Endodermal cell (in vitro differentiated cells): ENCODE measurements at places on chromosomes 16 and 17.
A peak's percentile ranks its signal among the peaks of the same experiment; 100 is the strongest.

GRCh38 chr17:65297384-65297783 is 160.2 kb downstream of the RGS9 start:
- no peak for DNase-seq

DNA sequence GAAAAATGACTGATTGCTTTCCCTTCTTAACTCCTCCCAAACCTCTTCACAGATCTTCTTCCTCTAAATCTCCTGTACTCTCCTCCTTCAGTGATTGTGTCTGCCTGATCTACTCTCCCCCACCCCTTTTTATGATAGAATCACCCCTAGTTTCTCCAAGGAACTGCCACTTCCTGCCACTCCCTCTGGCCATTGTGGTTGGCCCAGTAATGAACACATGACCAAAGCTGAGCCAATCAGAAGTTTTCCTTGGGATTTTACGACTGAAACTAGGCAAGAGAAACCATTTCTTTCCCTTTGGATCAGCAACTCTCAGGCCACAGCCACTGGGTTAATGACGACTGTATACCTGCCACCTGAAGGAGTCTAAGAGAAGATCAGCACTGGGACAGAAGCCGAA is 15.9 kb downstream of the IRX3 start:
- no peak for DNase-seq

DNA sequence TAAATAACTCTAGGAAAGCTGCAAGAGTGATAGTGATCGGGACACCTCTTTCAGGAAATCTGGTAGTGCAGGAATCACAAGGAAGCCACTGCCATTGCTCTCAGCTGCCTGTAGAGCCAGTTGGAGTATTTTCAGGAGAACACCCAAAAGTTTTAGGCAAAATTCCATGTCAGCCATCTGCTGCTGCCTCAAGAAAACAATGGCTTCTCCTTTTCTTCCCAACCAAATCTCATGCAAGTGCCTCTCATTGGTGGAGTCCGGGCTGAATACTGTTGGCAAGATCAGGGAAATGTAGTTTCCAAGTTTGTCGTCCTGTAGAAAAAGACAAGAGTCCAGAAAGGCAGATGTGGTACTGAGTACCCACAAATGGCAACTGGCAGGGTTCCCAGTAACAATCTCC is 54.9 kb upstream of the TANC2 start:
- peak; percentile 32 for DNase-seq

DNA sequence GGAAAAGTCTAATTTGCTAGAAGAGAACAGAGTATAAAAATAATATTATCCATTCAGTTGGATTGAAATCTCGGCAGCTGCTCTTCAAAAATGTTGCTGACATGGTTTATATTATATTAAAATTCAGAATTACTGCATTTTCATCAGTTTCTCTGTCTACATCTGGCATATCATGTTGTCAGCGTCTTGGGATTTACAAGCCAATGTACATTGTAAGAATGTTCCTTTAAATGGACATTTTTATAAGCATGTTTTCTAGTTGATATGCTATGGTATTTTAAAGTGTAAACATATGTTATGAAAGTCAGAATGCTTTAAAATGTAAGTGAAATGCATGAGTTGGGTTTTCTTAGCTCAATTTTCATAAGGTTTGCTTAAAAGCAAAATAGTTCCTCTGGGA is 528.1 kb upstream of the CDH8 start:
- DNase-seq, result no peak

- peak; percentile 39 for DNase-seq
These were observed 2.3 kb upstream of the CDK3 start for GRCh38 chr17:75998327-75998795.

DNA sequence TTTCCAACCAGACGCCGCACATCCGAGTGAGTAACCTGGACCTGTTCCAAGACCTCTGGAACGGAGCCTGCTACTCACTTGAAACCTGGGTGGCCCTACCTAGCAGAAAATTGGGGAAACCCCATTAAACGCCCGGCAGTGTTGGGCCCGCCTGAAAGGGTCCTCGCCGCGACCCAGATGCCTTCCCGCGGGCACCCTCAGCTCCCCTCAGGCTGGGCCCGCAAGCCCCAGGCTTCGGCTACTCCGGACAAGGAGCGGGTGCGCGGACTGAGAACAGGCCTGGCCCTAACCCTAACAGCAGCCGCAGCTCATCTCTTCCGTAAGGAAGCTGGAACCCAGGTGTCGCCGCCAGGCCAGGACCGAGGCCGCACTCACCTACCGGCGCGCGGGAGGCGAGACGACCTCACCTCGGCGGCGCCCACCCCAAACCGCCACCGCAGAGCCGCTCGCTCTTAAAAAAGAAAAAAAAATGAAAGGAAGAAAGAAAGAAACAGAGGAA is 344 bp downstream of the PSME3IP1 start:
- no peak for DNase-seq

DNA sequence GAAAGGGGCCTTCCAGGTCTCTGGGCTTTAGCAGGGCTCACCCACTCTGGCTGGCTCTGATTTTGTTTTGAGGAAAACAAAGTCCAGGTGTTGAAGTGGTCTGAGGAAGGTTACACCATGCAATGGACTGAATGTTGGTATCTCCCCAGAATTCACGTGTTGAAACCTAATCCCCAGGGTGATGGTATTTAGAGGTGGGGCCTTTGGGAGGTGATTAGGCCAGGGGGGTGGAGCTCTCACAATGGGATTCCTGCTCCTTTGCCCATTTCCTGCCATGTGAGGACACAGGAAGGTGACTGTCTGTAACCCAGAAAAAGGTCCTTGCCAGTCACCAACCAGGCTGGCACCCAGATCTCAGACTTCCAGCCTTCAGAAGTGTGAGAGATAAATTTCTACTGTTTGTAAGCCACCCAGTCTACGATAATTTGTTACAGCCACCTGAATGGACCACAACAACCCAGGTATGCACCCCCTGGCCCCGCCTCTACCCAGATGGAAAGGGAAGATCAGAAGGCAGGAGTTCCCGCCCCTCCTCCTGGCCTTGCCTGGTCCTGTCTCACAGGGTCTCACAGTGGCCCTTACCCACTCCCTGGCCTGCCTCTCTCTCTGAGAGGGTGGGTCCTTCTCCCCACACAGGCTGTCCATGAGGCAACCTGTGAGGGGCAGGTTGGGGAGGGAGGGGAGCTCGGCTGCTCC is 32.0 kb downstream of the LRRC75A start:
- DNase-seq, result peak; percentile 89

GRCh38 chr17:42702446-42702845 is 20.1 kb downstream of the CNTNAP1 start:
- no peak for DNase-seq

DNA sequence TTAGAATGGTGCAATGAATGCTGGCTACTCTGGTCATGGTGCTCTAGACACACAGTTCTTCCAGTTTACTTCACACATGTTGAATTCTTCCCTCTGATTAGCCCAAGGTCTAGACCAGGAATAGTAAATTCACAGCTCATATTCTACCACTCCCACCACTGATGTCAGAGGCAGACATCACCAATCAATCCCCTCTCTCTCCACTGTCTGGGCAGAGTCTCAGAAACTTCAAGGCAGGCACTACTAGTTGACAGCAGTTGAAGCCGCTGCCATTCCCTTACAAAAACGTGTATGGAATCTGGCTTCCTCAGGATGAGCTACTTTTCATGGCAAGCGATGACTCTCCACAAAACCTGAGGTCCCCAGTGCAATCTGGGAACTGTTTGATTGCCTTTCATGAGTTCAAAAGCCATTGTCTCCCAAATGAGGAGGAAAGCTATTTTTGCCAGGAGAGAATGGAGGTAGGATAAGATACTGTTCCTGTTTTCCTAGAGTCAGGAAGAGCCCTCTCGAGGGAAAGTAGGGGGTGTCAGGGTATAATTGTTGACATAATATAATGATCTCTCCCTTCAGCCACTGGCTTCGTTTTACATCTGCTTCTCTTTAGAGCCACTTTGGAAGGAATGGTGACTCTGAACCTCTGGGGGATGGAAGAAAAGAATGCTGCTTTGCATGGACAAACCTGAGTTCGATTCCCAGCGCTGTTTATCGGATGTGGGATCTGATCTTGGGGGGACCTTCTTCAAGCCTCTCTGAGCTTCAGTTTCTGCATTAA is 90.0 kb downstream of the FOXL1 start:
- peak; percentile 71 for DNase-seq

DNA sequence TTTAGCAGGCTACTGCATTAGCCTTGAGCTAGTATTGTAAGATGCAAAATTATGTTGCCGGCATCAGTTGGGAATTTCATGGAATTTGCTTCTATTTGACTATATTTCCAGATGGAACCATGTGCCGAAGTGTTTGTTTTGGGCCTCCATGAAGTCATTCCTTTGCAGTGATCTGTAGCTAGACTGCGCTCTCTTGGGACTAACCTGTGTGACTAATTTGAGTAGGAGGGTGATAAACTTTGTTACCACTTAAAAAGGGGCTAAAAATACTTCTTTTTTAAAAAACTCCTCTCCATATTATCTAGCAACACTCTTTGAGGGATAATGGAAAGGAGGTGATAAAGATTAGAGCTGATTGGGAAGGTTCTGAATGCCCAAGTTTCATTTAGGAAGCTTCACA is 166.8 kb upstream of the TBX2 start:
- DNase-seq, result no peak

DNA sequence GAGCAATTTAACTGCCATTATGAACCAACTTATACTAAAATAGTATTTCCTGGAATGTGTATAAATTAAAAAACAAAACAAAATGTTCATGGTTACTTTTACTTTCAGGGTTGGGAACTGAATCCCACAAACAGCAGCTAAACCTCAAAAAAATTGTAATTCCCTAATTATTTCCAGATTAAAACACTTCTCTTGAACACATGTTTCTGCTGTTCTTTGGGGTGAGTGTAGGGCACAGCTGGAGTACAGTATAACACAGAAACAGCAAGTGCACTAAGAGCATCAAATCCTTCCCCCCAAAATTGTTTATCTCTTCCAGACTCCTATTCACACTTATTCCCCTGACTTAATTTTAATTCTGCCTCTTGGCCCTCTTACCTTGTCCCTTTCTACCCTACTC is 56.4 kb downstream of the KANSL1 start:
- no peak for DNase-seq
